ENCODE measurements at places on chromosomes 2 and 18.

DNA sequence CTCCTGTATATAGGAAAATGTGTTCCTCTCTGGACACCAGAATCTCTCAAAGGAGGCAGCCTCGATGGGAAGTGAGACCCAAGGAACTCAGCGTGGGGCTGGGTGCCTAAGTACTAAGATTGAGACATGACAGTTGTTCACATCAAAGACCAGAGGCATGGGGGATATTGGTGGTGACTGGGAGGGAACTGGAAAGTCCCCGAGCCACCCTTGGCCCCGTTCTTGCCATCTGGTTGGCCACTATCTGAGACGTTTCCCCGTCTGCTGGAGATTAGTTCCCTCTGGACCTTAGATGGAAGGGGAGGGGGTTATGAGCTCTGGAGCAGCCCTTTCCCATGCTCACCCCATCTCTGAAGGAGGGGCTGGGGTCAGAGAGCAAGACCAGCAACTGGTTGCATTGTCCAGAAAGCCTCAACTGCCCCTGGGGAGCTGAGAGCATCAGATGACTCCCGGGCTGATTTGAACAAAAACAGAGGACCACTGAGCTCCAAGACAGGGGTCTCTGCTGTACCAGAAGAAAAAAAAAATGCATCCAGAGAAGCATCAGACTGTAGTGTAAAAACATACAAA, 11.8 kb downstream of the FBLN7 start:
- no peaks in the 10 kb centered on the region for H3K36me3 ChIP-seq
- no peaks in the 10 kb centered on the region for H3K27me3 ChIP-seq
- DNase-seq: no peak
- no peak overlapping the region for H3K27ac ChIP-seq

DNA sequence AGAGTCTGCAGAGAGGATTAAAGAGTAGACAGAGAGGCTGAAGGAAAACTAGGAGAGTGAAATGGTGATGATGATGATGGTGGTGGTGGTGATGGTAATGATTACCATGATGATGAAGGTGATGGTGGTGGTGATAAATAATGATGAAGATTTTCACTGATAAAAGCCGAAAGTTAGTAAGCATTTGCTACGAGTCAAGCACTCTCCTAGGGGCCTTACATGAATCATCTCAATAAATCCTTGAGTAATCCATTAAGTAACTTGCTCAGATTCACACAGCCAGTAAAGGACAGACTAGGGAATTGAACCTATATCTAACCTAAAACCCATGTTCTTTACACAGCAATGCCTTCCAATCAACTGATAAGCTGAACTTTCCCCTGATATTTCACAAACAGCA, 106.7 kb upstream of the PGAP1 start:
- no peak overlapping the region for H3K27ac ChIP-seq
- no peaks in the 10 kb centered on the region for H3K36me3 ChIP-seq
- H3K4me3 ChIP-seq: no peak overlapping the region
- no peaks in the 10 kb centered on the region for H3K4me1 ChIP-seq
- DNase-seq: no peak

DNA sequence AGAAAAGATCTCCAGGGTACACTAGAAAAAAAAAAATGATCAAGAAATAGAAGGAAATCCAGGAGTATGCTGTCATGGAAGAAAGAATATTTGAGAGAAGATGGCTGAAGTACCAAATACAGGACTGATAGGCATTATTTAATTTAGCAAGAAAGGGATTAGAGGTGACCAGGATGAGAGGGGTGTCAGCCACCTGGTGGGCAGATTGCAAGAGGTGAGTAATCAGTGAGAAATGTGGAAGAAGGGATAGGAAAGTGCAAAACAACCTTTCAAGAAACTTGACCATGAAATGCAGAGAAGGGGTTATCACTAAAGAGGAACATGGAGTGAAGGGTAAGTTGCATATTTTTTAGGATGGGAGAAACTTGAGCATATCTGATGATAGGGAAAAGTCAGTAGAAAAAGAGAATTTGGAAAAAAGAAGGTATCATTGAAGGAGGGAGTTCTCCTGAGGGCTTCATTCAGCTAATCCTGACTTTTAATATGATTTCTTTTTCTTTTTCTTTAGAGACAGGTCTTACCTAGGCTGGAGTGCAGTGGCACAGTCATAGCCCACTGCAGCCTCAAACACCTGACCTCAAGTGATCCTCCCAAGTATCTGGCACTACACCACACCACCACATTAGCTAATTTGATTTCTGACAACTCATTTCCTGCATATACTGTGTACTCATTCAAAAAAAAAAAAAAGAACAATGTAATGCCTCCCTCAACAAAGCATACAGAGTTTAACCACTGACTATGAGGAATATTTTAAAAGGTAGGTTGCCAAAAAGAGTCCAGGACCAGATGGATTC, 101.3 kb downstream of the LRP2 start:
- H3K4me3 ChIP-seq: no peak overlapping the region
- DNase-seq: no peak
- H3K27me3 ChIP-seq: no peaks in the 10 kb centered on the region
- H3K36me3 ChIP-seq: no peaks in the 10 kb centered on the region
- H3K4me1 ChIP-seq: no peaks in the 10 kb centered on the region

- no peaks in the 10 kb centered on the region for H3K27me3 ChIP-seq
- H3K27ac ChIP-seq: peak overlapping the region; percentile 83
- peaks cover 15% of the 10 kb centered on the region for H3K4me1 ChIP-seq
- DNase-seq: no peak
- peak overlapping the region; percentile 96 for H3K4me3 ChIP-seq
These were observed 478 bp downstream of the CLHC1 start for GRCh38 chr2:55231546-55232083.

DNA sequence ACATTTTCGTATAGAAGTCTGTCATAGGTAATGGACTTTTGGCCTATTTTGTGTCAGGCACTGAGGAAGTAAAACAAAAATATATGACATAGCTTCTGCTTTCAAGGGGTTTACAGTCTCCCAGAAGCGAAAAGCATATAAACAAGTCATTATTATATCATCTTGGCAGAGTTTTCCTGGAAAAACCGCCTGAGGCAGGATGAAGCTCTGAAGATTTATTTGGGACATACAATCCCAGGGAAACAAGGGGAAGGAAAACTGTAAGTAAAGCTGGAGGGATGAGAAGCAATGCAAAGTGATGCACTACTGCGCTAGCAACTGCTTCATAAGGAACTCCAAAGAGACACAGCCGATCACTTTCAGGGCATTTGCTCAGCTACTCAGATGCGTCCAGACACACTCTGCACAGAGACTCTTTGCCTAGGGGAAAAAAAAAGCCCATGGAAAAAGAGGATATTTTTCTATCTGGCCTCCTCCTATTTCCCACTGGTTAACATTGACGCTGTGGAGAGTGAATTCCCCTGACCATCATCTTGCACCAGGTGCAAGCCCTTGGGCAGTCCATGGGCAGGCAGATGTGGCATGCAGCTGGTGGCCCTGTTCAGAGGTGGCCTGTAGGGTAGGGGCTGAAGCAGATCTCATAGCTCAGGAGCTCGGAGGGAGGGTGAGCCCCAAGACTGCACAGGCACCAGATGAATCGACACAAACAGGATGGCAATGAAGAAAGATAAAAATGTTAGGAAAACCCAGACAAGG, 158.1 kb downstream of the METTL4 start:
- H3K36me3 ChIP-seq: no peaks in the 10 kb centered on the region
- no peak overlapping the region for H3K27ac ChIP-seq
- no peak overlapping the region for H3K4me3 ChIP-seq
- H3K4me1 ChIP-seq: no peaks in the 10 kb centered on the region
- H3K27me3 ChIP-seq: no peaks in the 10 kb centered on the region
- DNase-seq: no peak

DNA sequence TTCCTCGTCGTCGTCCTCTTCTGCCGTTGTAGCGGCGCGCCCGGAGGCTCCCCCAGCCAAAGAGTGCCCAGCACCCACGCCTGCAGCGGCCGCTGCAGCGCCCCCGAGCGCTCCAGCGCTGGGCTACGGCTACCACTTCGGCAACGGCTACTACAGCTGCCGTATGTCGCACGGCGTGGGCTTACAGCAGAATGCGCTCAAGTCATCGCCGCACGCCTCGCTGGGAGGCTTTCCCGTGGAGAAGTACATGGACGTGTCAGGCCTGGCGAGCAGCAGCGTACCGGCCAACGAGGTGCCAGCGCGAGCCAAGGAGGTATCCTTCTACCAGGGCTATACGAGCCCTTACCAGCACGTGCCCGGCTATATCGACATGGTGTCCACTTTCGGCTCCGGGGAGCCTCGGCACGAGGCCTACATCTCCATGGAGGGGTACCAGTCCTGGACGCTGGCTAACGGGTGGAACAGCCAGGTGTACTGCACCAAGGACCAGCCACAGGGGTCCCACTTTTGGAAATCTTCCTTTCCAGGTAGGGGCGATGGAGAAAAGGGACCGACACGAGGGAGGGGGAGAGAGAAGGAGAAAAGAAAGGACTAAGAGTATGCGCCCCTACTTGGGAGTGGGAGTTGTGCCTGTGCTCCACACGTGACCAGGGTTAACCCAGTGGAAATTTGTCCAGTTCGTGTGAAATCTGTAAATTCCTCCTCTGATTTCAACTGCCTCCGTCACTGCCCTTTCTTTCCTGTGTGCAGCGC, 800 bp downstream of the HOXD13 start:
- H3K4me1 ChIP-seq: 0 out of 2 replicates have a peak, but pooled peaks cover 5% of the 10 kb centered on the region
- DNase-seq: no peak
- no peaks in the 10 kb centered on the region for H3K36me3 ChIP-seq
- 0 out of 2 replicates have a peak, but pooled peaks cover 9% of the 10 kb centered on the region for H3K27me3 ChIP-seq
- H3K4me3 ChIP-seq: no peak overlapping the region

DNA sequence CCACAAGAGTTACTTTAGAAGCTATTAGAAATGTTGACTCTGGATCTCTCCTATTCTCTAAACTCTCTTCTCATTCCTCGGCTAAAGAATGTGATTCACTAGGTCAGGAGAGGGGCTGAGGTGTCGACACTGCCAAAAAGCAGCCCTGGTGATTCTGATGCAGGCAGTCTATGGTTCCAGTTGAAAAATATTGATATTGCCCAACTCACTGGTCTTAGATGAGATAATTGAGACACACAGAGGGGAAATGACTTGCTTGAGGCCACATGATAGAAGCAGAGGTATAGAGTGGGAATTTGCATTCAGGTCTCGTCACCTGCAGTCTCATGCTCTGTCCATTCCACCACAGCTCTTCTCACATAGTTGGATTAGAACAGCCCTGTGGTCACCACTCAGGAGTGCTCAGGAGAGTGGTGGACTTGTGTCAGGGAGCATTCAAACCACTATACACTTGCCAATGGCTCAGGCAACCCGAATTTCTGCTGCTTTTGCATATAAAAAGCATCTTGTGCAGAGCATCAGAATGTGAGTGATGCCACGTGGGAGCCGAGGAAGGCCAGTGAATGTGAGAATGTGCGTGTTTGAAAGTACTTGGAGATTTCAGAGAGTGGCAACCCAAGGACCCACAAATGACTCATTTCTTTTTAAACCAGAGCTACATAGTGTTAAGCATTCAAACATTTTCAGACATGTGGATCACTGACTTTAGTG, 65.1 kb upstream of the CTLA4 start:
- no peaks in the 10 kb centered on the region for H3K36me3 ChIP-seq
- H3K27ac ChIP-seq: no peak overlapping the region
- DNase-seq: no peak

GRCh38 chr2:11920993-11921583, 174.7 kb downstream of the LPIN1 start:
- H3K4me1 ChIP-seq: no peaks in the 10 kb centered on the region
- no peak overlapping the region for H3K4me3 ChIP-seq
- DNase-seq: no peak
- H3K27me3 ChIP-seq: no peaks in the 10 kb centered on the region
- no peaks in the 10 kb centered on the region for H3K36me3 ChIP-seq
- H3K27ac ChIP-seq: no peak overlapping the region

- no peaks in the 10 kb centered on the region for H3K27me3 ChIP-seq
- H3K36me3 ChIP-seq: no peaks in the 10 kb centered on the region
- no peak overlapping the region for H3K4me3 ChIP-seq
- H3K27ac ChIP-seq: no peak overlapping the region
- H3K4me1 ChIP-seq: no peaks in the 10 kb centered on the region
- DNase-seq: no peak
These were observed 152.6 kb downstream of the ANKRD44 start for GRCh38 chr2:197157879-197158537.

GRCh38 chr18:7677001-7677400, 109.9 kb downstream of the PTPRM start:
- H3K4me1 ChIP-seq: no peaks in the 10 kb centered on the region
- DNase-seq: no peak
- H3K4me3 ChIP-seq: no peak overlapping the region
- no peaks in the 10 kb centered on the region for H3K27me3 ChIP-seq
- no peaks in the 10 kb centered on the region for H3K36me3 ChIP-seq

- DNase-seq: peak; percentile 89
- H3K27me3 ChIP-seq: no peaks in the 10 kb centered on the region
These were observed 28.3 kb upstream of the NT5DC4 start for GRCh38 chr2:112692495-112692911.

DNA sequence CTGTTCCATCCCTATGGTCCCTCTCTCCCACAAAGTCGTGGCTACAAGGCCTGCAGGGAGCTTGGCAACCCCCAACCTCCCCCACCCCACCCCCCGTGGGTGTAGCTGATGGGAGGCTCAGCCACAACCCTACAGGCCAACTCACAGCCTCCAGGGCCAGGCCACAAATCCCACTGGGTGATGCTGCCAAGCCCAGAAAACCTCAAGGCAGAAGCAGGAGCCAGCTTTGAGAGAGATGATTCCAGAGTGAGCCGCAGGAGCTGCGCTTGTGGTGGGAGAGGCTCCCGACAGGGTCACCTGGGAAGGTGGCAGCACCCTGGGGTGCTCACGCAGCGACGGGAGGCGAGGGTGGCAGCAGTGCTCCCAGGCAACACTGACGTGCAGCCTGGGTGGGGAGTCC, 44.8 kb downstream of the ADCY3 start:
- no peaks in the 10 kb centered on the region for H3K36me3 ChIP-seq
- no peaks in the 10 kb centered on the region for H3K27me3 ChIP-seq
- no peaks in the 10 kb centered on the region for H3K4me1 ChIP-seq
- no peak overlapping the region for H3K27ac ChIP-seq
- no peak overlapping the region for H3K4me3 ChIP-seq
- no peak for DNase-seq

DNA sequence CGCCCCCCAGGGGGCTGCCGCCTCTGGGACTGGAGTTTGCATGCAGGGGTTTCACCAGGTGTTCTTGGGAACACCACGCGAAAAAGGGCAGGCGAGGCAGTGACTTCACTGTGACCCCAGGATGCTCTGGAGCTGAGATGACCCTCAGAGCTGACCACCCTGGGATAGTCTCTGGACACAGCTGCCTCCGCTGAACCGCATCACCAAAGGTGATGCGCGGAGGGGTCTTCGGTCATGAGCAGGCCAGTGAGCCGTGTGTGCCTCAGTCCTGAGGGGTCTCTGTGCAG, 17.5 kb downstream of the GPR35 start:
- H3K27me3 ChIP-seq: peaks cover 17% of the 10 kb centered on the region
- H3K4me3 ChIP-seq: no peak overlapping the region
- no peak overlapping the region for H3K27ac ChIP-seq
- H3K36me3 ChIP-seq: no peaks in the 10 kb centered on the region
- DNase-seq: no peak

- no peak for DNase-seq
- H3K27ac ChIP-seq: no peak overlapping the region
- no peak overlapping the region for H3K4me3 ChIP-seq
- H3K4me1 ChIP-seq: 0 out of 2 replicates have a peak, but pooled peaks cover 4% of the 10 kb centered on the region
- no peaks in the 10 kb centered on the region for H3K36me3 ChIP-seq
These were observed 13.9 kb upstream of the KYNU start for GRCh38 chr2:142863485-142863961.

GRCh38 chr2:62293490-62294271, 97.8 kb downstream of the B3GNT2 start:
- H3K4me1 ChIP-seq: peaks cover 11% of the 10 kb centered on the region
- no peak for DNase-seq
- no peaks in the 10 kb centered on the region for H3K27me3 ChIP-seq
- no peak overlapping the region for H3K4me3 ChIP-seq
- H3K27ac ChIP-seq: no peak overlapping the region

Measured in MM.1S (cell line).